T-helper 17 cell (primary cell): ENCODE measurements at places on chromosomes 1 and 21.

DNA sequence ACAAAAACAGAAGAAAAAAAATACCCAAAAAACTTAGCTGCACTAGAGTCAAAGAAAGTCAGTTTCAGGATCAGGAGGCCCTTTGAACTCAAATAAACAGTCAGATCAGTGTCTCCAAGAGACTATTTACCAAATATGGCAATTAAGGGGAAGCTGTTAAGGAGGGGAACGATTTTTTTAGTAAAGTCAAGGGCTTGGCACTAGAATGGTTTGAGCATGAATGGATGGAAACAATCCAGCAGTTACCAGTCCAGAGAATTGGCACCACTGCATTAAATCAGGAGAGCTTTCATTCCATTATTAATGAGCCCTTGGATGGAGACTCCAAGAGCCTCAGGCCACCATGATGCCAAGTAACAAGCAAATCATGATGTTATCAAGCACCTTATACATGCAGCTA, 7.2 kb downstream of the TRAPPC3 start:
- DNase-seq: no peak

DNA sequence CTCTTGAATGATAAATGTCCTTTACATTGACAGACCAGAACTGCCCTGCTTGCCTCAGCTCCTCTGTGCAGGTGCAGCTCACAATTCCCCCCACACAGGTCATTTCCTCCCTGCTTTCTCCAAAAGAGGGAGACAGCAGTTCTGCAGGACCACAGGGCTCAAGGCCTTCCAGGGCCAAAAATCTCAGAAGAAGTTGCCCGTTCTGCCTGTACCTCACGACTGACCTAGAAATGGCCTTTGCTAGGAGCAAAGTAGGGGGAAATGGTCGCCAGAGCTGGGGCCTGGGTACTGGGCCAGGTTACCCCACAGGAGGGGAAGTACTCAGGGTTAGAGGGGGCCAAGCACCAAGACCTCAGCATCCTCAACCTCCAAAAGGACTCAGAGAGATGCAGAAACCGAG, 11.1 kb downstream of the RNU1-2 start:
- DNase-seq: no peak

- no peak for DNase-seq
These were observed 22.4 kb upstream of the ADGRB2 start for GRCh38 chr1:31786366-31787060.

- no peak for DNase-seq
These were observed 56.8 kb upstream of the IPO9 start for GRCh38 chr1:201772178-201772577.
